ENCODE measurements at places on chromosomes 4 and X. TPM values are rescaled to one million over a fixed set of nuclear protein-coding genes. Genes with fewer than 3 reads are reported as not detected.

Gene AP1AR
- 19.0 TPM for total RNA-seq

Gene NAA11
- not detected for total RNA-seq

Gene UCP1
- total RNA-seq: not detected

Gene USP17L17
- not detected for total RNA-seq

DNA sequence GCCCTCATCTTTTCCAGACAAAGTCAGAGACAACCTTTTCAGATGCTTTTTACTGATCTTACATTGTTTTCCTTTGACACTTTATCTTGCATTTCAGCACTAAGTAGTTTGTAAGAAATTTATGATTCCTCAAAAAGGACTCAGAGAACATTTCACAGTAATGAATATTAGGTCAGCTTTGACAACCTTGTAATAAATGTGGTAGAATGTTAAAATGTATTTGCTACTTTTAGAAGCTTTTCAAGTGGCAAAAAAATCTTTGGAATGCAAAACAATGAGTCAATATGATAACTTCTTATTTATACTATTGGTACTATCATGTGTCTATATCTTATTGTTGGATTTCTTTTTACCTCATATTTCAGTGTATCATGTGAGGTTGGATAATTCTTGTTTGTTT lies 146.2 kb upstream of the FAT4 start:
- DNase-seq: no peak

DNA sequence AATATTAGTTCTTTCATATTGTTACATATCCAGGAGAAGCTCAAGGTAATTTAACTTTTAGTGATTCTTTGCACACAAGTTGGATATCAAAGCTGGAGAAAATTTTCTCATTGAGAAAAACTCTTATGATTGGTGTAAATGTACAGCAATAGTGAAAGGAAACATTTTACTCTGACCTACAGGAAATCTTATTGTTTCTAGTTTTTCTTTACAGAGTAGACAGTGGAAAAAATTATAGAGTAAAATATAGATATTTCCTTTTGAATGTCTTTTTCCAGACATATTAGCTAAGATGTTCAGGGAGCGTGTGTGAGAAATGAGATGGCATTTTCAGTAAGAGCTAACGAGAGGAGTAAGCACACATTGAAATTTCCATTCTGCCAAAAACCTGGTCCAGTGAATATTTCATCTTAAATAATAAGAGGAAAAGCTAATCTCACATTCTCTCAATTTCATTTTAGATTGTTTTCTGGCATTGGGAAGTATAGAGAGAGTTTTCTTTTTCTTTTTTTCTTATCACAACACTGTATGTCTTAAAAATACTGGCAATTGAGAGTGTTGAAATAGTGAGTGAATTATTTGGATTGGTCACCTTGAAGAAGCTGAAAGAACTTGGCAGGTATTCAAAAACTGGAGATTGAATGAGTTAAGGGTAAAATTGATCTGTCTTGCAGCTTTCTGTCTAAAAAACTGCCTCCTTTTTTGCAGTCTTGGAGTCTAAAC lies 15.6 kb upstream of the ATP8A1 start:
- DNase-seq: no peak
